ENCODE measurements at places on chromosomes 2 and 18. TPM values are rescaled to one million over a fixed set of nuclear protein-coding genes. Genes with fewer than 3 reads are reported as not detected.

The KCNG2 gene
- total RNA-seq, result not detected

The SLC38A11 gene
- total RNA-seq, result 9.2 TPM

The BOLL gene
- total RNA-seq, result not detected

The ARHGEF33 gene
- total RNA-seq, result not detected

The MROH2A gene
- 0.04 TPM for total RNA-seq

The ASXL3 gene
- not detected for total RNA-seq

The WNT10A gene
- total RNA-seq, result not detected

The TFCP2L1 gene
- not detected for total RNA-seq

The DSG4 gene
- total RNA-seq, result not detected

The NRP2 gene
- 0.60 TPM for total RNA-seq

The ATP8B1 gene
- total RNA-seq, result 4.0 TPM

The CCDC150 gene
- total RNA-seq, result 9.1 TPM

The ASB18 gene
- total RNA-seq, result not detected

The CDK15 gene
- total RNA-seq, result not detected

The HOXD12 gene
- not detected for total RNA-seq

The IKZF2 gene
- total RNA-seq, result 0.86 TPM

The STARD6 gene
- total RNA-seq, result not detected

The RPS27A gene
- 3,447 TPM for total RNA-seq

The KLF7 gene
- 1.9 TPM for total RNA-seq

The FAM110C gene
- total RNA-seq, result 1.2 TPM

The CYP27A1 gene
- total RNA-seq, result 106 TPM

The POTEE gene
- total RNA-seq, result 0.48 TPM

The TMEM17 gene
- total RNA-seq, result 0.22 TPM

The SLC16A14 gene
- not detected for total RNA-seq

The REG3A gene
- not detected for total RNA-seq

The ONECUT2 gene
- total RNA-seq, result 6.2 TPM

The IL1RL1 gene
- total RNA-seq, result 0.06 TPM

The PLCL1 gene
- total RNA-seq, result not detected

The FLACC1 gene
- 0.35 TPM for total RNA-seq

The GREB1L gene
- total RNA-seq, result 0.63 TPM

The ARHGAP15 gene
- total RNA-seq, result not detected

The MC2R gene
- not detected for total RNA-seq

The POTEJ gene
- 0.04 TPM for total RNA-seq
